ENCODE measurements at places on chromosomes 11 and 22. TPM values are rescaled to one million over a fixed set of nuclear protein-coding genes. Genes with fewer than 3 reads are reported as not detected.

Gene SF1
- total RNA-seq: 411 TPM

Gene TTC28
- 56.6 TPM for total RNA-seq

Gene TSPAN18
- 2.2 TPM for total RNA-seq

Gene PVALB
- not detected for total RNA-seq

Gene OR6T1
- not detected for total RNA-seq

Gene MYRF
- 45.9 TPM for total RNA-seq

Gene SNX32
- 1.3 TPM for total RNA-seq

Gene C11orf91
- not detected for total RNA-seq

Gene OR51B5
- 0.36 TPM for total RNA-seq

Gene H19
- 569 TPM for total RNA-seq

Gene TLCD5
- 2.9 TPM for total RNA-seq

Gene MRGPRF
- 27.8 TPM for total RNA-seq

Gene TEX54
- not detected for total RNA-seq

Gene LRRC74B
- not detected for total RNA-seq

Gene OR51B2
- 0.46 TPM for total RNA-seq

Gene TNNT3
- 15.8 TPM for total RNA-seq

Gene SHANK2
- 0.82 TPM for total RNA-seq

Gene RCN1
- 92.5 TPM for total RNA-seq

Gene MPZL2
- total RNA-seq: 37.5 TPM

Gene MEI1
- 2.9 TPM for total RNA-seq

Gene CABP7
- total RNA-seq: 0.13 TPM

Gene CDC45
- 1.4 TPM for total RNA-seq

Gene FGF3
- total RNA-seq: not detected

Gene MRPL16
- 36.4 TPM for total RNA-seq

Gene MAJIN
- not detected for total RNA-seq

Gene F2
- total RNA-seq: not detected

Gene PRRG4
- total RNA-seq: 1.4 TPM

Gene E2F8
- not detected for total RNA-seq

Gene PPP2R5B
- 7.8 TPM for total RNA-seq

Gene APOBEC3A
- 47.4 TPM for total RNA-seq

Gene LINC01488
- total RNA-seq: not detected

Gene GAL3ST3
- not detected for total RNA-seq

Data from omental fat pad (tissue), 4 donors.